ENCODE measurements at places on chromosomes 5 and 9.

DNA sequence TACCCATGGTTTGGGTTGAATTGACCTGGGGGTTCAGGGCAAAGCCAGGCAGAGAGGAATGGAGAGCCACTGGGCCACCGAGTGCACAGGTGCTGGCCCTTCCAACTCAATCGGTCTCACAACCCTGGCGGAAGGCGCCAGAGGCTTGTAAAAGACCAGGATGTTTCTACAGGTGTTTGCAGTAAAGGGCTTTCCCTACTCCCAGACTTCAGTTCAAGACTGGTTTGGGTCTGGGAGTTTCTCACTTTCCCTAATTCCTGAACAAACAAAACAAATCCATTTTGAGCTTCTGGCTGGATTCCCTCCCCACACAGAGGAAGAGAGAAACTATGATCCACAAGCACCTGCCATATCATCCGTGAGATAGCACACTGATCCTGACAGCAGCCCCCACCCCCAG is 125.2 kb upstream of the KLF4 start:
- DNase-seq: no peak

GRCh38 chr9:132748450-132748849 is 78.2 kb downstream of the GTF3C4 start:
- no peak for DNase-seq

- DNase-seq: no peak
Observed at GRCh38 chr9:69443178-69443577, 118.2 kb downstream of the ENTREP1 start.

DNA sequence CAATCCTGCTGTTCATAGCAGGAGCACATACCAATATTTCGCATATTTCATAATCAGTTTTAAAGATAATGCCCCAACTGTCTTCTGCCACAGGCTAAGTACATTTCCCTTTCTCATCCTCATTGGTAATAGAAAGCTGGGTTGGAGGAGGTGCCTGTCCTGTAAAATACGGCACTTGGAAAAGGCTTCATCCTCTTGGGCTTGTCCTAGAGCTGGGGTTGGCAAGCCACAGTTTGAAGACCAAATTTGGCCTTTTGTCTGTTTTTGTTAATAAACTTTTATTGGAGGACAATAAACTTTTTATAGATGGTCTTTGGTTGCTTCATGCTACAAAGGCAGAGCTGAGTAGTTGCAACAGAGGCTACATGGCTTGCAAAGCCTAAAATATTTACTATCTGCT is 997.8 kb upstream of the CDH18 start:
- no peak for DNase-seq

GRCh38 chr9:113583511-113584427 is 120.2 kb downstream of the RGS3 start:
- no peak for DNase-seq

DNA sequence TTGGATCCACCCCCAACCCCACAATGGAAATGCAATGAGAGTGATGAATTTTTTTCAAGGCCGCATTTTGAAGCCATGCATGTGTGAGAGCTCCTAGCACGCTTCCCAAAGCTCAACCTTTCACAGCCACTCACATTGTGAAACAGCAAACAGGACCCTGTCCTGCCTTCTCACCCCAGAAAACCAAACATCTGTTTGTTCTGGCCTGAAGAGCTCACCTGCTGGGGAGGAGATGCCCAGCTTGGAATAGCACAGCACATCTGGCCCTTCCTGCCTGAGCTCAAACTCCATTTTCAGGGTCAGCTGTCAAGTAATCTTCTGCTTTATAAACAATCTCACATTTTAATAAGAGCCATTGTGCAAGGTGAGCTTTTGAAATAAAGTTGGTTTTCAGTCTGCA is 54.8 kb downstream of the SAXO1 start:
- DNase-seq: no peak

DNA sequence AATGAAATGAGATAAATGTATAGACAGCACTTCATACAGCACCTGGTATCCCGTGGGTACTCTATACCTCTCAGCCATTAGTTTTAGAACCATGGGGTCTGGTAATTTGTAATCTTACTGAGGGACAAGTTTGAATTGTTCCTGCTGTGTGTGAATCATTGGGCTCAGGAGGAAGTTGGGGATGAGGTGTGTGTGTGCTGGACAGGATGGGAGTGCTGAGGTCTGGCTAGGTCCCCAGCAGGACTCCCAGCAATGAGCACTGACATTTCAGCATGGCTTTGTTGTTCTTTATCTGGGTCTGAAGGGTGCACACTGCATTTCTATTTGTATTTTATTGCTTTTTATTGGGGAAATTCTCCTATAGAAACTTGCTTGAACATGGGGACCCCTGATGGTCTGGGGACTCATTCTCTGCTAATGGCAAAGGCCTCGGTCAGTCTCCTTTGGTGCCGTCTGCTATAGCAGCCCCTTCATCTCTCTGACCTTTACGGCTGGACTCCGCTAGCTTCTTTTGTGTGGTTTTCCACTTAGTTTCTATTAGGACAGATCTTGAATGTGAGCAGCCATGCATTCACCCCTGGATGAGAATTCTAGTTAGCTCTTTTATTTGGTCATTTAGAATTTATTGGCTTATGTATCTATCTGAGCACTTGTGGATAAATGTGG is 98.1 kb downstream of the SREK1 start:
- no peak for DNase-seq

GRCh38 chr9:21835121-21835520 is 32.7 kb downstream of the MTAP start:
- no peak for DNase-seq

GRCh38 chr9:21995666-21996398 is 1.2 kb downstream of the CDKN2B-AS1 start:
- DNase-seq: no peak

- no peak for DNase-seq
Observed at GRCh38 chr5:84259283-84260045, 125.2 kb downstream of the EDIL3 start.

DNA sequence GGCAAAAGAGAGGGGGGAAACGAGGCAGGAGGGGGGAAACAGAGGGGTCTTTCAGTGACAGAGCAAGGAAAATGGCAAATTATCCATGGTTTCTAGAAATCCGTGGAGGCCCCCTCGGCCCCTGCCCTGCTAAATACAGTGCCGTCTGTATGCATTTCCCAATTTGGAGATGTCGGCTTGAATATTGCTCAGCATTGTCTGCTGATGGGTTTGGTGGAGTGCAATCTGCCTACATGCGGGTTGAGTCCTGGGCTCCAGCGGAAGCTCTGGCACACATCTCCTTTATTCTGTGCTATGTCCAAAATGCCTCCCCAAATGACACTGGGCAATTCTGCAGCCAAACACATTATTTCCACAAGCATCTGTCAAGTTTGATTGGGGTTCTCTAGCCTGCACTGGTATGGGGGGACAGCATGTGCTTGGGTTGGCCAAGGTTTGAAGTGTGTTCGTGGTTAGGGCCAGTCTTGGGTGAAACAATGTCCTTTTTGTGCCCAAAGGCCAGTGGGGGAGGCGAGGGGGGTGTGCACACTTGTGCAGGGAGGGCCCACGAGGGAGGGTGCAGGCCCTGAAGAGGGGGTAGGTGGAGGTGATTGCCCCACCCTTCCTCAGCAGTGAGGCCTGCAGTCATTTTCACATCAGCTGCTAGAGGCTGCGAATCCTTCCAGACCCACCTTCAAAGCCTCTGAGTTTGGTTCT is 6.2 kb upstream of the NEUROG1 start:
- DNase-seq: no peak

DNA sequence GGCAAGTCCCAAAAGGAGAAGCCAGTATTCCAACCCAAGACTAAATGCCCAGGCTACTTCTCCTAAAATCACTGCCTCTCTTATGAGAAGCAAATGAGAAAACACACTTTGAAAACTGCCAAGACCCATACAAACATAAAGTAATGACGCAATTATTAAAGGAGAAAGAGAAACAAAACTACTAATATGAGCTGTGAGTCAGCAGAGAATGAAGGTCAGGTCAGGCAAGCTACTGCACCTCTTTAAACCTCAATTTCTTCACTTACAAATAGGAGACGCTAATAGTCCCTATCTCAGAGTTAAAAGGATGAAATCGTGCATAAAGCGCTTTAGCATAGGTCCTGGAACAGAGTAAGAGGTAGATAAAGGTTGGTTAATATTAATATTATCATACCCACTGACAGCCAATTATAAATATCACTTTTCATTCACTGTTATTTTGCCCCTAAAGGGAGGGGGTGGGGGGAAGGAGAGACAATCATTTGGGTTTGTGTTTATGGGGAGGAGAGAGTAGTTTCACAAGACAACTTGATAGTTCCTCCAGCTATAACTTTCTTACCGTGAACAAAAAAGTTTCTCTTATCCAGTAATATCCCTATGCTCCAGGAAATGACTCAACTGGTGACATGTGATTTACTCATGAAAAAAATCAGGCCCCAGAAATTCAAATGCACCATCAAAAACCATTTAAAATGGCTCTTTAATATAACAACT is 3.6 kb downstream of the PSMB7 start:
- DNase-seq: no peak

GRCh38 chr9:114061830-114062474 is 16.1 kb downstream of the AMBP start:
- no peak for DNase-seq

DNA sequence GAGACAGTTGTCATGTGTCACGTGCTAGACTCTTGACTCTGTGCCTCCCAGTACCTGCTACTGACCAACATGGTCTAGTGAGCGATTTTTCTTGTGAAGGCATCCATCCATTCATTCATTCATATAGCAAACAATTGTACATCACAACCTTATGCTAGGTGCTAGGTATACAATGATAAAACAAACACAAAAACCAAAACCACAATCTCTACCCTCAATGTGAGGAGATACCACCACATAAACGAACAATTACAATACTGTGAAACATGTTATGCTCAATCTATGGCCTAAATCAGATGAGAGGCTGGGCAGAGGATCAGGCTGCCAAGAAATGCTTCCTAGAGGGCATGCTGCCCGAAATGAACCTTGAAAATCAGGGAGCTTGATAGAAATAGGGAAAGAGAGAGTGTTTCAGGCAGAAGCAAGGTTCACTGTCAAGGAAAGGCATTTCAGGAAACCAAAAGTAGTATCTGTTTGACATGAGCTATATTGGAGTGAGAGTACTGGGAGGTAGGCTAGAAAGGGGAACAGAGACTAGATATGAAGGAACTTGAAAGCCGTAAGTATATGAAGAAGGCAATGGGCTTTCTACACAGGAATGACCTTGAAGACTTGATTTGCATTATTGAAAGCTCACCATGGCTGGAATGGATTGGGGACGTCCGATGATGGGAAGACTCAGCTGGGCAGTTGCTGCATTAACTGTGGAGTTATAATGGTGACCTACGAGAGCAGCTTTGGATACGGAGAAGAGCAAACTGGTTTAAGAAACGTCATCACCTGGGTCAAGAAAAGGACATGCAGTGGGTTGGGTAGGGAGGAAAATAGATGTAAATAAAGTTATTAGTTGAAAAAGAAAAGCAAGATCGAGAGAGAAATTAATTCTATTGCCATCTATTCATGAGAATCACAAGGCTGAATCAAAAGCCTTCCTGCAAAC is 90.1 kb downstream of the THBS4 start:
- DNase-seq: no peak

DNA sequence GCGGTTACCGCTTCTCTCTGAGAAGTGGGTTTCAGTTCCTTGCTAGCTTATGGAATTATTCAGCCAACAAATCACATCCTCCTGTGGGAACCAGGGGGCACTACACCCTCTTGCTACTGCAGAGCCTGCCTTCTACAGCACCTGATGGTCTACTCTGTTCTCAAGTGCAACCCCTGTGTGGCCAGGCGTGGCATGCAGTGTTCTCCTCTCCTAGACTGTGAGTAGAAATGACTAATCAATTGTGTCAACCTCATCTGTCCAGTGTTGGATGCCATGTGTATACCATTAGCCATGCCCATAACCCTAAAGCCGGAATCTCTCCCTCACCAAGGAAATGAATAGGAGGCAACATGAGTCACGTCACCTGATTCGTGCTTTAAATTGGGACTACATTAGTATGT is 117.2 kb upstream of the LIFR start:
- no peak for DNase-seq

GRCh38 chr9:89865981-89866380 is 261.2 kb downstream of the GADD45G start:
- no peak for DNase-seq

DNA sequence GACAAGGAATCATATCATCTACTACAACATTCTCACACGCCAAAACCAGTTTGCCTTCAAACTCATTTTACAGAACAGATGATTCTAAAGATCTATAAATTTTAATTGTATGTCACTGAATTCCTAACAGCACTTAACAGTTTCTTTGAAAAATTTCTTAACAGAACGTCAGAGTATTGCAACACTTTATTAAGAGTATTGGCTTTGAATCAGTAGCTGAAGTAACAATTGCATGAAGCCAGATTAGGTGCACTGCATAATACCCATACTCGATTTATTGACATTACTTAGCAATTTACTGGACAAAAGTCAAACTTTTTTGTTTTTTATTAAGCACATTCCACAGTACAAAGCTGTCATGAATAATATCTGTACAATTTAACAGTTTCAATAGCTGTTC is 75.8 kb downstream of the SMIM23 start:
- no peak for DNase-seq

- DNase-seq: no peak
Observed at GRCh38 chr5:142736247-142736632, 33.9 kb upstream of the ARHGAP26 start.

GRCh38 chr5:36654564-36654963 is 48.2 kb downstream of the SLC1A3 start:
- DNase-seq: no peak

DNA sequence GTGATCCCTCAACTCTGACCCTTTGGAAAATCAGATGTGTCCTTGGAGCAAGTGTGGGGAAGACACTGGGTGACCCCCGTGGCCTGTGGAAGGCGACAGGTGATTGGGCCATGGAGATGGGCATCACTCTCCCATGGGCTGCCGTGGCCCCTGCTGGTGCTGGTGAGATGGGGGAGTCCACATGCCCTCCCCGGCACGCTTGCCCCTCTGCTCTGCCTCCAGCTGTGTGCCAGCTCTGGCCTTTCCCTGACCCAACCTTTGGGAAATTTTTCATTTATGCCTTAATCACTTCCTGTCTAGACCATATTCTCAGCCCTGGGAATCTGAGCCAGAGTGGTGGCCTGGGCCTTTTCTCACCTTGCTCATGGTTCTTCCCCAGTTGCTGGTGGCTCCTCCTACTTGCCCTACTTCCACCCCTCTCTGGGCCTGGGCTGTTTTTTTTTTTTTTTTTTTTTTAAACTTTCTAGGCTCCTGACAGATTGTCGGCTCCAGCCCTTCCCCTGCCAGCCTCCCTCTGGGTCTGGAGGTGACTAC is 56.6 kb downstream of the RGS3 start:
- no peak for DNase-seq

- DNase-seq: no peak
Observed at GRCh38 chr5:81778642-81779041, 27.7 kb upstream of the SSBP2 start.

DNA sequence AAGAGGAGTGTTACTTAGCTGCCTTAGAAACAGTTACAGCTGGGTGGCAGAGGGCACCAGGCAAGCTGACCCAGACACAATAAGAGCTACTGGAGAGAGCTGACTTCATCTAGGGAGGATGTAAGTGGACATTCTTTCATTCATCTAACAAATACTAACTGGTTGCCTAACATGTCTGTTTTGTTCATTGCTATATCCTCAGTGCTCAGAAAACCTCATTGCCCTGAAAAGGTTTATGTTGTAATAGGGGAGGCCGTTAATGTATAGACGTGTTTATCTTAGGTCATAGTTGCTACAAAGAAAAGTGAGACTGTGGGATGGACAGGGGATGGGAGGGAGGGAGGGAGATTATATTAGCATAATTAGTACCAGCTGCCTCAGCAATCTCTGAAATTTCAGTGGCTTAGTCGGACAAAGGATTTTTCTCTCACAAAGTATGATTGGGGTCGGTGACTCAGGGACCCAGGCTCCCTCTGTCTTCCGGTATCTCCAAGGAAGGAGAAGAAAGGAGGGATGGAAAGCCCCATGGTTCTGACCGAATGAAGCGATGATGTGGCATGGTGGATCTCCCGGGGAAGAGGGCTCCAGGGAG is 2.6 kb upstream of the SNX18 start:
- DNase-seq: no peak

All from DMS 273 treated with DMSO at 0.1 percent for 48 hours (cell line).